ENCODE measurements at places on chromosomes 2 and 18.

DNA sequence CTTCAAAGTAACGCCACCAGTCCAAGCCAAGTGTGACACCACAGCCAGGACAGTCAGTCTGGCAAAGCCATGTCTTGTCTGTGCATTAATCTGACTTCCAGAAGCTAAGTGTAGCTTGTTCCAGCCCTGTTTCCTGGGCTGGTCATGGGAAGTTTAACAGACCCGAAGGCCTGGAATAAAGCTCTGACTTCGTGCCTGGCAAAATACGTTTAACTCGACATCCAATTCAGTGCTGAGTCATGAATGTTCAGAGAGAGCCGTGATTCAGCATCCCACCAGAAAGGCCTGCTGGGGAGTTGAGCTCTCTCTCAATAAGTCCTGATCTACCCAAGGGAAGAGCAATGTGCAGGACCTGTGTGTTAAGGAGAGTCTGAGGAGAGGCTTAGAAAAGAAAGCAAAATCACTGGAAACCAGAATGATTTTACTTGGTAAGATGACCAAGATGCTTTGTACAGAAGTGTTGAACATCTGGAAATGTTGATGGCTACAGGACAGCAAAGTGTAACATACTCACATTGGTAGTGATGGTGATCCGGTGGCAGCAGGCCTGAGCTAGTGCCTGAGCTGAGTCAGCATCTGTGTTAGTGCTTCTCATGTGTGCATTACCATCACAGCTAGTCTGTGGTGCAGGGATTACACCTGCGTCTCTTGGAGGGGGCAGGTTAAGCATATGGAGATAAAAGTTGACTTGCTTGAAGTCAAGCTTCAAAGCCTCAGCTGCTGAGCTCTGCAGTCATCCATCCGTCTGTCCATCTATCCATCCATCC, 743.7 kb upstream of the HS6ST1 start:
- DNase-seq = no peak

DNA sequence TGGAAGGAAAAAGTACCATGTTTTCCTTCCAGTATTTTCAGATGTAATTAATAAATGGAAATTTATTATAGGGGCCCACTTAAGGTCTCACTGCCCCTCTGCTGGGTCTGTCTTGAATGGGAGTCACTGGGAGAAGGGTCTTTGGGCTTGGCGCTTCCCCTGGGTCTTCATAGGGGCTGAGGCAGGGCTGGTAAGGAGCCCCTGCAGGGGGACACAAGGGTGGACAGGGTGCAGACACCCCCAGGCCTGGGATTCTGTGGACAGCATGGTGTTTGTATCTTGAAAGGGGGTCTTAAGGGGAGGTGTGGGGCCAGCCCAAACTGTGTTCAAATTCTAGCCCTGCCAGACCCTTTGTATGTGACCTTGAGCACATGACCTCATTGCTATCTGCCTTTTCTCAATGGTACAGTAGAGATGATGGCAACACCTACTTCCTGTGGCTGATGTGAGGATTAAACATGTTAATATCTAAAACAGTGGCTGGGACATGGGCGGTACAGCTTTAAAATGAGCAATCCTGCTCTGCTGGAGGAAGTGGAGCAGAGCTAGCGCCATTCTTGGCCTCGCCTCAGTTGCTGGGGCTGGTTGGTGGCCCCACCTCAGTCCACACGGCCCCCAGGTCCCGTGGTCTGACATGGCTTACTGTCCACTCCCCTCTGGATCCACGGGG, 71.6 kb downstream of the GNAL start:
- DNase-seq = no peak

- DNase-seq = no peak
These were observed 8.7 kb upstream of the DSG2 start for GRCh38 chr18:31489311-31489710.

DNA sequence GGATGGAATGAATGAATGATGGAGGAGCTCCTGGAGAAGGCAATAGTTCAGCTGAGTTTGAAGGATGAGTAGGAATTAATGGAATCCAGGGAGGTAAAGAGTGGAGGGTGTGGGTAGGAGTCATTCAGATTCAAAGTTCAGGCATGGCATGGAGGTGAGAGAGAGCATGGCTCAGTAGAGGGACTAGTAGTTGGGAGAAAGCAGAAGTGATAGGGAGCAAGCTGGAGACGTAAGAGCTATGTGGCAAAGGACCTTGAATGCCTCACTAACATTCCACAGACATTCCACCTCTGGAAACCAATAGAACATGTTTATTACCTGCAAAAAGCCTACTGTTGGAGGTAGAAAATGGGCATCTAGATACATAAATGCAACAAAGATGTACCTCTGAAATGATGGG, 170.1 kb downstream of the HAUS1 start:
- DNase-seq = no peak

GRCh38 chr18:13239171-13239956, 20.8 kb downstream of the LDLRAD4 start:
- no peak for DNase-seq
